ENCODE measurements at places on chromosomes 12 and 14. TPM values are rescaled to one million over a fixed set of nuclear protein-coding genes. Genes with fewer than 3 reads are reported as not detected.

PTCSC3 gene
- not detected for total RNA-seq

GRCh38 chr14:42459171-42459685 is 852.6 kb downstream of the LRFN5 start:
- no peak for DNase-seq

CHURC1 gene
- 29.1 TPM for total RNA-seq

DPF3 gene
- 0.78 TPM for total RNA-seq

- no peak for DNase-seq
These were observed 173.2 kb upstream of the MYL2 start for GRCh38 chr12:111093428-111094142.

DNA sequence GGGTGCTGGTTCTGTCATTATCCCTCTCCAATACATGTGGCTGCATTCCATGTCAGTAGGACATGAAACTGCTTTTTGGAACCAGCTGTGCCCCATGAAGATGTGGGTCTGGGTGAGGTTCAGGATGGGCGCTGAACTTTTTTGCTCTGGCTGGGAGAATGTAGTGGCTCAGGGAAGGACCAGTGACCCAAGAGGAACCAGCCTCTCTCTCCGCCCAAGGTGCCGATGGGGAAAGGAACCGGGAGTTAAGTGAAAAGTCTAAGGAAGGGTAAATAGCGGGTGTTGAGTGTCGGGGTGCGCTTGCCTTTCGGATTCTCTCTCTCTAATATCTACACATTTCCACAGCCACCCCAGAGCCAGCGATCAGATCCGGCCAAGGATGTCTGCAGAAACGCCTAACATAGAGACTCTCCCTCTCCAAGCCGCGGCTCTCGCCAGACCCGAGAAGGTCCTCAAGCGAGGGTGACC is 7.8 kb downstream of the ARHGEF25 start:
- DNase-seq = no peak

GRCh38 chr12:131716282-131716681 is 5.4 kb downstream of the SFSWAP start:
- DNase-seq = no peak

GRCh38 chr14:59566725-59567124 is 9.9 kb downstream of the CCDC175 start:
- DNase-seq = no peak

DNA sequence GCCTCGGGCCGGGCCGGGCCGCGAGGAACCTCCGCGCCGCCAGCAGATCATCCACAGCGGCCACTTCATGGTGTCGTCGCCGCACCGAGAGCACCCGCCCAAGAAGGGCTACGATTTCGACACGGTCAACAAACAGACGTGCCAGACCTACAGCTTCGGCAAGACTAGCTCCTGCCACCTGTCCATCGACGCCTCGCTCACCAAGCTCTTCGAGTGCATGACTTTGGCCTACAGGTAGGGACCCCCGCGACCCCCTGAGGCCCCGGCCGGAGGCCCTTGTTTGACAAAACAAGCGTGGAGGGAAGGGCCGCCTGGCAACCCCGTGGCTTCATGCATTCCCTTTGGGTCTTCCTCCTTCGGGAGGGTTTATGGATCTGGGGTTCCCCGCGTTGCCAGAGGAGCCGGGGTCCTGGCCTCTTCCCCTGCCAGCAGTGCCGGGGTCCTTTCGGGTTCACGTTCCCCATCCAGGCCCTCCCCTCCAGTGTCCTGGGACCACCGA is 526 bp downstream of the MLXIP start:
- DNase-seq = peak; percentile 54

NCOR2 gene
- 397 TPM for total RNA-seq

- DNase-seq = no peak
These were observed 257.9 kb upstream of the FOXN3 start for GRCh38 chr14:89674936-89675335.

- DNase-seq = no peak
These were observed 79.9 kb downstream of the ERGIC2 start for GRCh38 chr12:29301114-29301513.

- no peak for DNase-seq
These were observed 9.9 kb upstream of the NID2 start for GRCh38 chr14:52078721-52079120.

HOXC11 gene
- not detected for total RNA-seq

DNA sequence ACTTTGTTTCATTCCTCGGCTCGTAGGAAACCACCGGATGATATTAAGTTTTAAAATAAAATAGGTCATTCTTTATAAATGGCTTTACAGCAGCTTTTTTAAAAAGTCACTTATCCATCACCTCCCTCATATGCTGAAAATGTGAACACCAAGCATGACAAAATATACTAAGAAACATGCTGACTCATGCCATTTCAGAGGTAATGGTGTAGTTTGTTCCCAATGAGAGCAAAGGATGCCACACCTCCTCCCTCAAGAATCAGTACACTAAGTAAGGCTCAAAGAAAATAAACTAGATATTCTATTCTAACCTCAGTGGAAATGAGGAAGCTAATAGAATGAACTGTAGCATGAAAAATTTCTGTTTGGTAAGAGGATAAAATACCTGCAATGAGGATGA is 5.5 kb upstream of the DIO2 start:
- DNase-seq = no peak

All from body of pancreas (tissue), 4 donors.